CD4-positive, alpha-beta T cell treated with Interleukin-17A for 1 hour (primary cell): ENCODE measurements at places on chromosomes 3 and 15.

DNA sequence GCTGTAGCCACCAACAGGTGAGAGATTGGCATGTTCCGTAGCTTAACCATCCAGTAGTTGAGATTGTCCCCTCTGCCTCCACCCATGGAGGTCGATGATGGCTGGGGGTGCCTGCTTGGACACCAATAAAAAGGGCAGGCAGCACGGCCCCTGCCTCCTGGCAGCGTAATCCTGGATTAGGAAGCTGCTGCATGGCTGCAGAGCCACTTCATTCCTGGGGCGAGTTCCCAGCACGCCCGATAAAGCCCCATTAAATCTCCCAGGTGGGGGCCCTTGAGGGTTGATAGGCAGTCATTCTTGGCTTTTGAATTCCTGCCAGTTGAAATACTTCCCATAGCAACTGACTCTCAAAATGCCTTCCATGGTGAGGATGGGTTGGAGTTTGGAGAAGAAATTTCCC, 67.8 kb downstream of the PLXNA1 start:
- no peak for DNase-seq

GRCh38 chr3:4546346-4547178, 53.4 kb downstream of the ITPR1 start:
- DNase-seq = no peak

DNA sequence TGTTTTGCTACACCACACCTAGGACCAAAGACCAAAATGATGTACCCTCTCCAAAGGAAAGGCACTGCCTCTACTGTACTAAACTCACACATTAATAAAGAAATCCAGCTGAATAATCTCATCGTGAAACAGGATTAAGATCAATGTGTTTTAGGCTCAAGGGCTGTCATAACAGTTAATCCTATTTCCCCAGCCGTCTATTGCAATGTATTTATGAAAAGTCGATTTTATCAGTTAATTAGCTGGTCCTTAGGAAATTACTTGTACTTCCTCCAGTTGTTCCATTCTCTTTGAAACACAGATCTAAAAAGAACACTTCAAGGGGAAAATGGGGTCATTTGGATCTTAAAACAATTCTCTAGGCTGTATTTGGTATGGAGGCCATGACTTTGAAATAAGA, 8.5 kb downstream of the ETV5 start:
- DNase-seq = no peak

DNA sequence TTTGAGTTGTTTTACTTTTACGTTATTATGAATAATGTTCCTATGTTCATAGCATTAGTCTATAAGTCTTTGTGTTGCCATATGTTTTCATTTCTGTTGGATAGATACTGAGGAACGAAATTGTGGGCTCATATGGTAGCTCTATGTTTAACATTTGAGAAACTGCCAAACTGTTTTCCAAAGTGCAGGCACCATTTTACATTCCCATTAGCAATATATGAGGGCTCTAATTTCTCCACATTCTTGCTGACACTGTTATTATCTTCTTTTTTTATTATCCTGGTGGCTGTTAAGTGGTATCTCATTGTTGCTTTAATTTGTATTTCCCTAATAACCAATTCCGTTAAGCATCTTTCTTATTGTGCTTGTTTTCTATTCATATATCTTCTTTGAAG, 1.8 kb upstream of the PIK3R4 start:
- DNase-seq = no peak

DNA sequence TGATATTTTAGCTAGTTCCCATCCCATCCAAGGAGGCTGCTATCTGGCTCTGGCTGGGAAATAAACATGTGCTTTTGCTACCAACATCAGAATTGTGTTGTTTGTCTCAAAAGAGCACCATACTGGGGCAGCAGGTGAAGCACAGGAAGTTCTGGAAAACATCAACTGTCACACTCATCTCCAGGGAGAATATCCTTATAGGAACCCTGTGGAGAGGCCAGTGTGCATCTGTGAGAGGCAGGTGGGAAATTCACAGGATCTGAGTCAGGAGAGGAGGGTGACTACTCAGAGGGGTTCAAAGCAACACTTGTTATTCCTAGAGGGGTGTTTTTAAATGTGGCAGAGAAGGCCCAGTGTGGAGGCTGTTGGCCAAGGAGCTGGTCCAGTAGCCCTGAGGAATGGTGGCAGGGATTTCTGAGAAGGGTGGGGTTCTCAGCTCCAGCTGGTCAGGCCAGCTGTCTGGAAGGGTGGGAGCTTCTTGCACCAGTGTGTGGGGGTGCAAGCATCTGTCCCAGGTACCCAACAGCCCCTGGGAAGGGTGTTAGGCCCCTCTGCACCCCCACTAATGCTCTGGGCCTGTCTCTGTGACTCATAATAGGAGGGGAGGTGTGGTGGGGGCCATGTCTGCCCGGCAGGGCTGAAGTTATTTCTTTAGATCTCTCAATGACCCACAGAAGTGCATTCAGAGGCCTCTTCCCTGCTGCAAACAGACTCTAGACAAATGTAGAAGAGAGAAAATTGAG, 28.7 kb downstream of the RPSA start:
- no peak for DNase-seq

DNA sequence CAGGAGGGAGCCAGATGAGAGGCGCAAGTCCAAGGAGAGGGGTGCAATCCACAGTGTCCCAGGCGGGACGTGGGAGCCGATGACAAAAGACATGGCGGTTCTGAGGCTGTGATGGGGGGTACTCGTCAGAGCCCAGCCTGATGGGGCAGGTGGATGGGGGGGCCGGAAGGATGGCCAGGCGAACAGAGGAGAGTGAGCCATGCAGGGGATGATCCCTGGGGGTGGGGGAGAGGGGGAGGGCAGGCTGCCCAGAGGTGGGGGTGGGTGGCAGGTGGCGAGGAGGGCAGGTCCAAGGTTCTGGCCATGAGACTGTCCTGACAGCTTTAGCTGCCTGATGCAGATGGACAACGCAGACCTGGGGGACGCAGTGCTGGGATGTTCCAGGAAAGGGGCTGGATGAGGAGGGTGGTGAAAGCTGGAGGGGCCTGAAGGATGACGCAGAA, 8.9 kb upstream of the CSPG4 start:
- no peak for DNase-seq

- DNase-seq = no peak
Observed at GRCh38 chr15:93985176-93985575, 246.2 kb upstream of the MCTP2 start.

- no peak for DNase-seq
Observed at GRCh38 chr15:38650384-38650783, 85.8 kb upstream of the RASGRP1 start.

- no peak for DNase-seq
Observed at GRCh38 chr15:62060896-62061280, 641 bp upstream of the VPS13C start.

GRCh38 chr15:31526916-31527690, 200.5 kb downstream of the KLF13 start:
- DNase-seq = no peak

DNA sequence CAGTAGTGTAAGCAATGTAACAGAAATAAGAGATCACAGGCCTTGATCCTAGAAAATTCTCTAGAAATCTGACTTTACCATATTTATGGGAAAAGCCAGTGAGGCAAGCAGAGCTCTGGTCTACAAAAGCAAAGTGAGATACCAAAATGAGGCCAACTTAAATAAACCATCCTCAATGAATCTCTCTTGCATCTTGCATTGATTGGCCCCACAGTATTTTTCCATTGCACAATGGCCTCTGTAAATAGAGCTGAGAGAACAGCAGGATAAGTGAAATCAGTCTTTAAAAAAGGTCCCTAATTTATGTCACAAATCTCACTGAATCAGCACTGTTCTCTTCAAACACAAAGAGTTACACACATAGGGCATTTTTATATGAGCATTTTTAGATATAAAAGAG, 8.9 kb downstream of the CFAP20DC start:
- DNase-seq = no peak

- DNase-seq = no peak
Observed at GRCh38 chr3:97871186-97871585, 49.4 kb downstream of the CRYBG3 start.

DNA sequence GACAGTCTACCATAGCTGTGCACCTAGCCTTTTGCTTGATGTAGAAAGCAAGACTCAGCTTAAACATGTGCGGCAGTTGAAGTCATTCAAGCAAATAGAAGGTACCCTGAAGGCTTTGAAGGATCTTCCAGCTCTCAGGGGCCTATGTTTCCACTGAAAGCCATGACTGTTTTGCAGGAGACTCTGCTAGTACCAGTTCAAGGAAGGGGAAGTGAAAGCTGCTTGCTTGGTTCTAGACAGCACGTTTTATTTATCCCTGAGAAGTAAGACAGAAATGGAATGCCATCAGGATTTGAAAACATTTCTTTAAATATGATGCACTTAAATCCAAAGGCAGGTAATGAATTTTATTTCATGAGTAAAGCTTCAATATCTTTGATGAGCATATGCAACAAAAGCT, 311.4 kb downstream of the PDCD6IP start:
- no peak for DNase-seq

- DNase-seq = no peak
Observed at GRCh38 chr3:71488882-71489281, 94.6 kb downstream of the FOXP1 start.

DNA sequence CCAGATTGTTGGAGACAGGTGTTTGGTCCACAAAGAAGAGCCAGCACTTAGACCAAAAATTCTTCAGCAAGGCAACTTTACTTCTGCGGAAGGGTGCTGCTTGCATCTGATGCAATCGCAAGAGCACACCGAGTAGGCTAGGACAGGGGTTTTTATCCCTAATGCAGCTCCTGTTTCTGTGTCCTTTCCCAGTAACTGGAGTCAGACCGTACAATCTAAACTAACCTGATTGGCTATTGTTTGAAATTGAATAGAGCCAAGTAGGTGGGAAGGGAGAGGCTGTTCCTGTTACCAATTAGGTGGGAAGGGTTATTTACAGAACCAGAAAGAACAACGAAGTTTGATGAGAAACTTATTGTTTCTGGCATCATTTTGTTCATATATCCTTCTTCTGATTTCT, 77.6 kb downstream of the CHCHD4 start:
- no peak for DNase-seq

DNA sequence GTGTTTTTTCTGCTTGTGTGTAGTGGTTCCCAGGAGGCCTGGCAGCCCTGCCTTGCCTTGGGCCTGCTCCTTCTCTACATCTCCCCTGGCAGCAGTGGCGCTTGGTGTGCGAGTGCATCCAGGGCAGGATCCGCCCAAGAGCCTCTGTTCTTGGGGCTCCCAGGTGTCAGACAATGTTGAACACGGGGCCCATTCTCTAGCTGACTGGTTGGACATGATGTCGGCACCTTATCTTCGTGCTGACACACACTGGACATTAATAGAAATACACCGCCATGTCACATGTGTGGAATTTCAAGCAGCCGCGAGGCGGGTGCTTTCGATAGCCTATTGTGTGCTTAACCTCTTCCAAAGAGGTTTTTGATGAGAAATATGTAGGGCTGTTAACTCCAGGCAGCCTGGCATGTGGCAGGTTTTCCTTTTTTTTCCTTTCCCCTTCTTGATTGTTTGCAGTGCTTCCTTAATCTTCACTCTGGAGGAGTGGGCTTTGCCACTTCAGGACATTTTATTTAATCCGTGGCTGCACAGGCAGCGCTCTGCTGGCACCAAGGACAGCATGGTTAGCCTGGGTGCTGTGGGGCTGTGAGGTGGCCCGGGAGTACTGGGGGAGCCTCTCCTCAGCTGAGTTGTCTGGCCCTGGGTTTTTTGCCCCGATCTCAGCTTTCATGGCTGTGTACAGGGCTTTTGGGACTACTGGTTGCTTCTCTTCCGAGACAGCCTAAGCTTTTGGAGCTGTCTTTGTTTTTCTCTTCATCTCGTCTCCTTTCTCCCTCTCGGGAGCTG, 42.5 kb downstream of the CHCHD6 start:
- DNase-seq = no peak

DNA sequence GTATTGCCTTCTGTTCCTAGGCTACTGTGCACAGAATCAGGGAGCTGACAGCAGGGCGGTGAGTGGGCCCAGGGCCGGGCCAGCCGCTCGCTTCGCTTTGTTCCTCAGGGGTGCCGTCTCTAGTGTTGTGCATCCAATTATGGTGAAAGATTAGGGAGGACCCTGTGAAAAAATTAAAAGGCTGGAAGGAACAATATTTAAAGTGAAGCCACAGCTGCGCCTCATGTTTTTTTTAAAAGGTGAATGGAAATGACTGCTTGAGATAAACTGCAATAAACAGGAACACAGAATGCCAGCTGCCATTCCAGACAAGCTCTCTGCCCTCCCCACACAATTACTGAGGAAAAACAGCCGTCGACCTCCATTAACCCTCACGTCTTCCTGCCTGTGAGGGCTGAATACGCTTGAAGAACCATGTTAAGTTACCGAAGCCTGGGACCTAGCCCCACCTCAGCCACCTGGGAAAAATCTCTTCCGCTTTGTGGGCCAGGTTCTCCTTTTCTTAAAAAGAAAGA, 132.0 kb upstream of the IL12A start:
- DNase-seq = no peak

DNA sequence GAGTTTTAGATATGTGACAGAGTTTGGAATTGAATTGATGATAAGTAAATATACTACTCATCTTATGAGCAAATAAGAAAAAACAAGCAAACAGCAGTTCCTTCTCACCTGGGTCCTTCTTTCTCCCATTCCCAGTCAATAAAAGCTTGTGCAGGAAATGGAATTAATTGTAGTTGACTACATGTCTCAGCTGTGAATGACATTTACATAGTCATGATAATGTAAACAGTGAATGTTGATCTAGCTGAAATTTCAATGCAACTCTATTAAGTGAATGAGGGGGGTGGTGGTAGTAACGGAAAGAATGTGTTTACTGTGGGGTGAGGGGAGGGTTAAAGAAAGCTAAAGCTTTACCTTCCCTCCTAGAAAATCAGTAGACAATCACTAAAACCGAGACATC, 76.2 kb downstream of the NFKBIZ start:
- DNase-seq = no peak

- no peak for DNase-seq
Observed at GRCh38 chr3:158974904-158975303, 173.1 kb downstream of the MFSD1 start.

GRCh38 chr3:129650256-129650872, 43.9 kb upstream of the PLXND1 start:
- peak; percentile 59 for DNase-seq

DNA sequence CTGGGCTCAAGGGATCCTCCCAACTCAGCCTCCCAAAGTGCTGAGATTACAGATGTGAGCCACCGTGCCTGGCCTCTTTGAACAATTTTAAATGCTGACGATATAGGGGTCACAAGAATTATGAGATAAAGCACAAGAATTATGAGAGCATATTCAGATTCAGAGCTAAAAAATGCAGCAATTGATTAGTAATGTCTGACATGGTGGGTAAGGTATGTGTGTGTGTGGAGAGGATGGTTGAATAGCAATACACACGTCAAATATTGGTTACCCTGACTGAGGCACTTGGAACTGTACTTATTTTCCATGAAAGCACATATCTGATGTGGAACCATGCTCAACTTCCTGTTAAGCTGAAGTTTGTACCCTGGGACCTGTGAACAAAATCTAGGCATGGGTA, 115.6 kb downstream of the EOMES start:
- DNase-seq = no peak
